ENCODE measurements at places on chromosomes 6 and 20.

GRCh38 chr20:18845017-18845416, 31.4 kb downstream of the SCP2D1 start:
- DNase-seq = no peak

DNA sequence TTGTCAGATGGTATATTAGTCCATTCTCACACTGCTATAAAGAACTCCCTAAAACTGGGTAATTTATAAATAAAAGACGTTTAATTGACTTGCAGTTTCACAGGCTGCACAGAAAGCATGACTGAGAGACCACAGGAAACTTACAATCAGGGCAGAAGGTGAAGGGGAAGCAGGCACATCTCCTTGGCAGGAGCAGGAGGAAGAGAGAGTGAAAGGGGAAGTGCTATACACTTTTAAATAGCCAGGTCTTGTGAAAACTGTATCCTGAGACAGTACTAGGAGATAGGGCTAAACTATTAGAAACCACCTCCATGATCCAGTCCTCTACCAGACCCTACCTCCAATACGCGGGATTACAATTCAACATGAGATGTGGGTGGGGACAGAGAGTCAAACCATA, 193.9 kb upstream of the KCNG1 start:
- DNase-seq = no peak

- no peak for DNase-seq
These were observed 112.7 kb downstream of the GJA1 start for GRCh38 chr6:121548131-121548530.

- DNase-seq = no peak
These were observed 61.4 kb upstream of the RIN2 start for GRCh38 chr20:19696620-19697019.

GRCh38 chr6:16089232-16090062, 39.4 kb upstream of the MYLIP start:
- no peak for DNase-seq

All from CD4-positive, alpha-beta T cell treated with Interleukin-17A for 1 hour (primary cell).